GM12892 (cell line): ENCODE measurements at places on chromosomes 2 and 18.

DNA sequence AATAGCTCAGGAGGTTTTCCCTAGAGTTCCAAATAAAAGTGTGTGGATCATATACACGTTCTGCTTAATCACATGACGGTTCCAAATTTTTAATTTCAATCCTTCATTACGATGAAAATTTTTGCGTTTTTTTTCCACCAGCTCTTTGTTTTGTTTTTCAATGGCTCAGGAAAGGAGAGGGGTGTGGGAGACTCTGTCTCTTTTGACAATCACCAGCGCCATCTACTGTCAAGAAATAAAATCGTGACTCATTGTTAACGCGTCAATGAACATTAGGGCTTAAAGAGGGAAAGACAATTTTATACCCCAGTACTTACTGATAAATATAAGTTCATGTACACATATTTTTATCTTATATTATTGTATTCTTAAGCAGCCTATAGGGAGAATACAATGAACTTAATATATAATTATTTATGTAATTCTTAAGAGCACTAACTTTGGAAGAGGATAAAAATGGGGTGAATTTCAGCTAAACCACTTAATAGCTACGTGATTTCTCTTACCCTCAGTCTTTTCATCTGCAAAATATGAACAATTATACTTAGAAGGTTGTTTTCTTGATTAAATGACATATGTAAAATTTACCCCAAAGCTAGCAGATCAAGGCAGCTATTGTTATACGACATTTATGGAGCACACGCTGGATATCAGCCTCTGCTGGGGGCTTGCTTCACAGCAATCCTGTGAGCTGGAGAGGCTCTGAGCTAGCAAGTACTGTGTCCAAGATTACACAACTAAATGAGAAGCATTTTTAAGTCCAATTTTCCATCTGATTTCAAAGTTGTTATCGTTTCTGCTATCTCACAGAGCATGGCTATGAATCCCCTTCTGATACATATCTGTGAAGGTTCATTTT, 47.4 kb upstream of the RMDN2 start:
- DNase-seq, result no peak

DNA sequence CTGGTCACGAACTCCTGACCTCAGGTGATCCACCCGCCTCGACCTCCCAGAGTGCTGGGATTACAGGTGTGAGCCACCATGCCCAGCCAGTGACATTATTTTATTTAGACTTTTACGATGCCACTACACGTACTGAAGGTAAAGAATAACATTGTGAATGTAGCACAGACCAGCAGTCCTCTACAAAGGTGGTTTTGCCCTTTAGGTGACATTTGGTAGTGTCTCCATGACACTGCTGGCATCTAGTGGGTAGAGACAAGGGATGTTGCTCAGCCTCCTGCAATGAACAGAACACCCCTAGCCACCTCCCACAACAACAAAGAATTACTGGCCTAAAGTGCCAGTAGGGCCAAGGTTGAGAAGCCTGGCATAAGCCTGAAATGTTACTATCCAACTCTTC, 69.5 kb downstream of the MYOM1 start:
- DNase-seq, result no peak

DNA sequence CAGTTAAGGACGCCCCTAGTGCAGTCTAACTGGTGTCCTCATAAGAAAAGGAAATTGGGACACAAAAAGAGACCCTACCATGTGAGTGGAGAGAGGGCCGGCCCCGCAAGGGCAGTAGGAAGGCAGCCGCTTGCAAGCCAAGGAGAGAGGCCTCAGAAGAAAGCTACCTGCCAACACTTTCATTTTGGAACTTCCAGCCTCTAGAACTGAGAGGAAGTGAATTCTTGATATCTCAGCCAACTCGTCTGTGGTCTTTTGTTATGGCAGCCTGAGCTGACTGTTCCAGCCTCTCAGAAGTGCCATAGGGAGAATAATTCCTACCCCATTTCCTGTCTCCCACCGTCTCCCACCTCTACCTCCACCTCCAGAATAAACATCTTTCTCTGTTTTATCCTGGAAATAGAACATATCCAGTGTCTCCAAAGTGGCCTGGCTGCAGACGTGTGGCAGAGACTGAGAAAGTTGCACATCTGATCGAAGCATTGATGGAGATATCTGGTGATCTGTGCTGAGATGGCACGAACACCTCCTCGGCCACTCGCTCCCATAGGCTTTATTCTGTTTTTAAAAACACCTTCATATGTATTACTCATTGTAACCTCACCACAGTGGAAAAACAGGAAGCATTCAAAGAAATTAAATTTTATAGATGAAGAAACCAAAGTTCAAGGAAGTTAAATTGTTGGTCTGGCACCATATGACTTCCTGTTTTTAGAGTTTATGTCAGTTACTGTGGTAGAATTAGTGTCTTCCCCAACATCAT, 39.5 kb upstream of the MARCO start:
- DNase-seq, result no peak

DNA sequence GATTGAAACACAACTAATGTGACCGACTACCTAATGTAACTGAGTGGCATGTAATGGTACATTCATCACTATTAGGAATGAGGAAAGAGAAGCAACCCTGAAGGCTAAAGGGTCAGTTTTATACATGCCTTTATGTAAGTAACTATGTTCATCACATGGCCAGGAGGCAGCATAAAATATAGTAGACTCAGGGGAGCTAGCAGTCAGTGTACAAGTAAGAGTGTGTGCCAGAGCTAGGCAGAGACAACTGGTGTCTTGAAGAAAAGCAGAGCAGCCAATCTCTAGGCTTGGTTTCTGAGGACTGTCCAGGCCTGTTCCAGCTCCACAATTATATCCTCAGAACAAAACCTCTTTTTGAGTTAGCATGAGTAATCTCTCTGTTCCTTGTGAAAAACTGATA, 18.1 kb downstream of the SMAD2 start:
- DNase-seq, result no peak

DNA sequence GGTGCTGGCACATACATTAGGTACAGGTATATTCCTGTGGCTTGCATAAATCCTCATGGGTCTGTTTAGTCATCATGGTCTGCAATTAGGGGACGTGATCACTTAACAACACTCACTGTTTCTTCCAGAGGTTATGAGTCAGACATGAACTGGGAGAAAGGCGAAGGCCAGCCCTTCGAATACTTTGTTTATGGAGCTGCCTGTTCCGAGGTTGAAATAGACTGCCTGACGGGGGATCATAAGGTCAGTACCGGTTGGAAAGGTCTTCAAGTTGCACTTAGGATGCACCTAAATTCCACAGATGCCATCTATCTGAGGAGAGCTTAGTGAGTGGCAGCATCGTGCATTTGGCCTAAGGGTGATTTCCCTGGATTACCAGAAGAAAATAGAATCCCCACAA, 76.9 kb downstream of the AOX1 start:
- no peak for DNase-seq

- DNase-seq, result no peak
These were observed 105.4 kb upstream of the CNGA3 start for GRCh38 chr2:98240786-98241398.

DNA sequence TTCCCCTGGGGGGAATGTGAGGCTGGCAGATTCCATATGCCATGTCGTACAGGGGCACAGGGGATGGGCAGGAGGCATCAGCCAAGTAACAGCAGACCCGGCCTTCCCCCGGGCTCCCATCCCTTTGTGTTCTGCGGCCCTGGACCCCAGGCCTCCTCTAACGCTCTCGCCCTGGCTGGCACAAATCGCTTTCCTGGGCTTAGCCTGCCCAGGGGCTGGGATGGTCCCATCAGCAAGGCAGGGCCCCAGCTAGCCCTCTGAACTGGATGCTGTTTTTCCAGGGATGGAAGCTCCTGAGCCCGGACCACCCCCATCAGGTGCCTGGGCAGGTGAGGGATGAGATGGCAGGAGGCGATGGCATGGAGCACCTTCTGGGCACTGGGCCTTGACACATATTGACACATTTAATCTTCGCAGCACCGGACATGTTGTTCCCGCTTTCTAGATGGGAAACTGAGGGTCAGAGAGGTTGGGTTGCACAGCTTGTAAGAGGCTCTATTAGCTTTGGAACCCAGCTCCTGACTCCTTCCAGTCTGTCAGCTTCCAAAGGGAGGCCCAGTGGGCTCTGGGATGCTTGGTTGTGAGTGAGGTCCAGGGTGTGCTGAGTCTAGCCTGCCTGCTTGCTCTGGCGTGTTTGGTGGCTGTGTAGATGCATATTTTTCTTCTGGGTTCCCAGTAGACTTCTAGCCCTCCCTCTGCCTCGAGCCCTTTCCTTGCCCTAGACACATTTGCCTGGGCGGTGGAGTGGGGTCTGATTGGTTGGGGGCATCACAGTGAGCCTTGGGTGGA, 40.3 kb downstream of the GLI2 start:
- DNase-seq, result no peak

- DNase-seq, result no peak
These were observed 25.9 kb downstream of the LRRC30 start for GRCh38 chr18:7256618-7257425.

DNA sequence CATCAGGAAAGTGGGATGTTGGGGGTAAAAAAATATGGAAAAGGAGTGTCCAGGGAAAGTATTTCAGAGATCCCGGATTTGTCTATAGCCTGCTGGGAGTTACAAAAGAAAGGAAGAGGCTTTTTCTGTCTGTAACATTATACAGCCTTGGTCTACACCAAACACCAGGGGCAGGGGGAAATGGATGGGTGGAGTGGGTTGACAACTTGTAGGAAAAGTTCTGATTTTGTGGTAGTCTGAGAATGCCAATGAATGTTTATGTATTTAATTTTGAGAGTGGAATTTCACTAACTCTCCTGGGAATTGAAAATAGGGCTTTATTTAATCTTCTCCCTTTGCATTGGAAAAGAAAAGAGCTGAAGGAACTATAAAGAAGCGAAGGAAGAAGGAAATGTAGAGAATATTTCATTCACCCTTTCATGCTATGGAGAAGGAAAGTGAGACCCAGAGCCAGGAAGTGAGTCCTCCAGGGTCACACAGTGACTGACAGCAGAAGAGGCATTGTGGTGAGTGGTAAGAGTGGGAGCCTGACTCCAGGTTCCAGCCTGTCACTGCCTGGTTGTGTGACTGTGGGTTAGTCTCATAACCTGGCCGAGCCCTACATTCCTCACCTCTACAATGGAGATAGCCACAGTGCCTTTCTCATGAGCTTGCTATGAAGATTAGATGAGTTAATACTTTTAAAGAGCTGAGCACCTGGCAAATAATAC, 346.3 kb upstream of the TNP1 start:
- no peak for DNase-seq

- DNase-seq, result no peak
These were observed 13.3 kb upstream of the GALNT14 start for GRCh38 chr2:31151501-31151900.

DNA sequence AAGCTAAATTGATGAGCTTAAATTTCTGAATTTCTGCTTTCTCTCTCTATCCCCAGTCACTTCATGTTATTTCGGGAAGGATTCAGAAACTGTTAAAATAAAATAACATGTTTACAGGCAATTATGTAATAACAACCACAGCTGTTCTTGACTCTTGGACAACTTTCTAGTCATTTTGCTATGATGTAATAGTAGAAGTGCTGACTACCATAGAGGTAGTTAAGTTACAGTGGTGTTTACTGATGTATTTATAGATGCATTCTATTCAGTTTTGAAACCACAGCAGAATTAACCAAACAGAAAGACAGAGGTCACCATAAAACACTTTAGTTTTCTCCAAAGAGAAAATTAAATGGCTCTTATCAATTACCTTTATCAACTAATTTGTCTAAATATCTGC, 1292.0 kb upstream of the CHAC2 start:
- no peak for DNase-seq

DNA sequence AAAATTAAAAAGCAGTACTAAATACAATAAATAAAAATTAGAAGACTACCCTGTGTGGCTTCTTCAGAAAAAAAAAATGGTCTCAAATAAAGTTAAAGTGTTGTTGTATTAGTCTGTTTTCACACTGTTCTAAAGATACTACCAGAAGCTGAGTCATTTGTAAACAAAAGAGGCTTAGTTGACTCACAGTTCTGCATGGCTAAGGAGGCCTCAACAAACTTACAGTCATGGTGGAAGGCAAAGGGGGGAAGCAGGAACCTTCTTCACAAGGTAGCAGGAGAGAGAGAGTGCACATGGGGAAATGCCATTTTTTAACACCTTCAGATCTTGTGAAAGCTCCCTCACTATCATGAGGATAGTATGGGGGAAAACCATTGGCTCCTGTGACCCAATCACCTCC, 612.8 kb downstream of the RNF144A start:
- no peak for DNase-seq

DNA sequence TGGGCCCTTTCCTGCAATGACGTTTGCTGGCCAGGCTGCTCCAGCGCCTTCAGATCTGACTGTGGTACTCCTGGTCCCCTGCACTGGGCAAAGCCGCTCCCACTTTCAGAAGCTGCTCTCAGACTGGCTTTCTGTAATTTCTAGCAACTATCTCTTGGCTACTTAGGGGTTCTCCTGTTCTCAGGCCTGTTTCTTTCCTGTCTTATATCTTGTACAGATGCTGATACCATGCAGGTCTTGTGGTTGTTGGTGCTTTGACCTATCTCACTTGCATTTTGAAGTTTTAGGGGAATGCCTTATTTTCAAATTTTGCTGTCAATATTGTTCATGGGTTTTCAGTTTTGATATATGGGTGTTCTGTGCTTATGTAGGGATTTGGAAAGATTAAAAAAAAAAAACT, 145.8 kb downstream of the CLIP4 start:
- no peak for DNase-seq

DNA sequence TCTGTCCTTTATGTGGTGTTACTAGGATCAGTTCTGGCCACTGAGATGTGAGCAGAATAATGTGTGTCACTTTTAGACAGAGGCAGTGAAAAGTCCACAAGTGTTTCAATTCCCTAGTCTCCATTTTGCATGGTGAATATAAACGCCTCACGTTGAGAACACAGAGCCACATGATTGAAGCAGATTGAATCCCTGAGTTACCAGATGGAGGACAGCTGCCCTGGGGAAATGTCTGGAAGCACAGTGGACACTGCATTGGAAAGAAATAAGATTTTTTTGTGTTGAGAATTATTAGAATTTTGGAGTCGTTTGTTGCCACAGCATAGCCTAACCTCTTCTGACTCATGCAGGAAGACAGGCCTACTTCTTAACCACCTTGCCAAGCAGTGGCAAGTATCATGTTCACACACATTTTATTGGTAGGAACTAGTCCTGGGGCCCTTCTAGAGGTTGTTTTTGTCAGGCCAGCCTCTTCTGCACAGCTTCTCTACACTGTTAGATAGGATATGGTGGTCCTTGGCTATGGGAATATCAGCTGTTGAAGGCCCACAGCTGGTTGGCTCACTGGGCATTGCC, 188.6 kb downstream of the TMEM182 start:
- DNase-seq, result no peak

DNA sequence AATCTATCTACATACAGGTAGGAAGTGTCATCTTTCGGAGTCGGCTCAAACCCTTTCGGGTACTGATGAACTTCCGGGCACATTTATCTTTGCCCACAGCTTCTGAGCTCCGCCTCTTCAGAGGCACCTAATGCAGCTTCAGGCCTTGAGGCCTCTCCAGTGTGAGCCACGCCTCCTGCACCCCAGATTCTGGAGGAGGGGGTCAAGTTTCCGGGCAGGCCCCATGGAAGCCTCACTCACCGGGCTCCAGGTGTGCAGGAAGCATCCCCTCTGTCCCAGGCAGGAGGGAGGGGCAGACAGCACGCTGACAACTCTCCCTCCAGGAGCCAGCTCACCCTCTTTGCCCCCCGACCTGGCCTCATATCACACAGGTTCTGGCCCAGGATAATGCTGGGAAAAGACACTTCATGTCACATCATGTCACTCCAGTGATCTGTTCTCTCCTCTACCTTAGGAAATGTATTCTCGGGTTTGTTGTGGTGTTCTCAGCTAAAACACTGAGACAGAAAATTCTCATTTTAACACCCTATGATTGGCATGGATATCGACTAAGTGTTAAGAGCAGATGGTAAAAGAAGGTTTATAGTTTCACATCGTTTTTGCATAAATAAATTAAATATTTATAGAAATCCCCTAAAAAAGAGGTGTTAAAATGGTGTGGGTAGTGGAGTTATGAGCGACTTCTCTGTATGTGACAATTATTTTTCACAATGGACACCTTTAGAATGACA, 46.2 kb upstream of the COPS8 start:
- DNase-seq, result no peak
